Muscle of arm (tissue), 14 donors: ENCODE measurements at places on chromosomes 11 and 22.

- no peak for DNase-seq
Measured at GRCh38 chr22:25039754-25040153, 87.2 kb downstream of the KIAA1671 start.

- peak; percentile 72 for DNase-seq
Measured at GRCh38 chr11:47586098-47586855, at the start of gene FAM180B. FAM180B (plus strand) TSS chr11:47586678; CDS start chr11:47586769, 91 bp downstream.

- DNase-seq, result no peak
Measured at GRCh38 chr22:22882033-22882717, 5.4 kb upstream of the IGLL5 start.

DNA sequence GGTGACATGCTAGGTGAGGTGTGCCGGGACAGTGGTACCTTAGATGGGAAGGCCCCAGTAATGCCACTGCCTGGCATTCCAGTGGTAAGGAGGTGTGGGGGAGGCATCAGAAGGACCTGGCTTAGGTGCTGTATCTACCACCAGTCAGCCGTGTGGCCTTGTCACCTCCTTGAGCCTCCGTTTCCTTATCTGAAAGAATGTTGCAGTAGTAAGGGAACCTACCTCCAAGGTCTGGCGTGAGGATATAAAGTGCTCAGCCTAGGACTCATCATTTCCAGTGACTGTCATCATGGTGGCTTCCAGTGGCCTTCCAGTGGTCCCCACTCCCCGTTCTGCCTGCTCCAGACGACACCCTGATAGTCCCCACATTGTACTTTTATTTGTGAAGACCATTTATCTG, 6.8 kb upstream of the DUSP18 start:
- no peak for DNase-seq

DNA sequence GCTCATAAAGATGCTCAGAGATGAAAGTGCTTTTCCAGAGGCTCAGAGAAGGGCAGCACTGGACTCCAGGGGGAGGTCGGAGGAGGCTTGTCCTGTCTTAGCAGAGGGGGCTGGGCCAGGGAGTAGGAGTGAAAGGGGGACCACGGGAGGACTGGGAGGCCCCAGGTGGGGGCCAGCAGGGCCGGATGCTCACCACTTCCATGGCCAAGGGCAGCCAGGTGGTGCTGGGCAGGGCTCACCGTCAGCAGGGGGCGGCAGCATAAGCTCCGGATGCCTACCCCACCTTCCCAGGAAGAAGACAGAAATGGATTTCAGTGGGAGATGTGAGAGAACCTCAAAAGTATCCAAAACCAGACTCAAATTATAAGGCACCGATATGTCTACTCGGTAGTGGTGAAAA, 11.0 kb downstream of the RAB36 start:
- DNase-seq, result no peak

- DNase-seq, result peak; percentile 81
Measured at GRCh38 chr11:2151500-2152257, 9.3 kb downstream of the INS start.

GRCh38 chr11:125930076-125930450, 15.8 kb upstream of the VSIG10L2 start:
- no peak for DNase-seq
